ENCODE measurements at places on chromosomes 6 and 20. TPM values are rescaled to one million over a fixed set of nuclear protein-coding genes. Genes with fewer than 3 reads are reported as not detected.

DNA sequence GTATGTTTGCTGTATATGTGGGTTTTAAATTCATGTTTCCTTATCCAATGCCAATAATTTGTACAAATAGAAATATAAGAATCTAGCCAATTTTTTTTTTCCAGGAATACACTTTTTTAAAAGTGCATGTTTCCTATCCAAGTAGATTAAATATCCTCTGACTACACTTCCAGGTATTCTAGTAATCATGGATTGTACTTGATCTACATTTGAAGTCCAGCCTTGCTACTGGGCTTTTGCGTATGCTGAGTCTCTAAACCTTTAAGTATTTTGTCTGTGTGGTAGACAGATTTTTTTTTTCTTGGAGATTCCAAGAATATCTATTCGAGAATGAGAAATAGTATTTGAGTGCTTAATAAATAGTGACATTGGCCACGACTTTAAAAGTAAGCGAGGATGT is 188.3 kb downstream of the SASH1 start:
- DNase-seq = no peak

- DNase-seq = no peak
Measured at GRCh38 chr20:57527728-57528127, 2.8 kb upstream of the CTCFL start.

- peak; percentile 40 for DNase-seq
Measured at GRCh38 chr6:122202576-122203137, 196.8 kb upstream of the HSF2 start.

- DNase-seq = no peak
Measured at GRCh38 chr6:46269447-46270229, 98.9 kb upstream of the ENPP5 start.

VGLL2 gene
- not detected for total RNA-seq

EGFL8 gene
- 27.2 TPM for total RNA-seq
